Foreskin keratinocyte (primary cell): ENCODE measurements at places on chromosomes 7 and 10. TPM values are rescaled to one million over a fixed set of nuclear protein-coding genes. Genes with fewer than 3 reads are reported as not detected.

The PLXDC2 gene
- total RNA-seq: 4.2 and 5.1 TPM in 2 replicates

The MMP21 gene
- not detected in 2 replicates for total RNA-seq

The DNA2 gene
- 10.6 and 14.7 TPM in 2 replicates for total RNA-seq

The C10orf62 gene
- not detected in 2 replicates for total RNA-seq

The PLEKHS1 gene
- total RNA-seq: not detected in 2 replicates

The CPVL gene
- 1.5 and 3.2 TPM in 2 replicates for total RNA-seq

The TMEM26 gene
- total RNA-seq: not detected in 2 replicates

The ITPRID1 gene
- not detected in 2 replicates for total RNA-seq

The CCT6A gene
- 253 and 295 TPM in 2 replicates for total RNA-seq

The ADAP1 gene
- 5.8 and 7.8 TPM in 2 replicates for total RNA-seq

The IKZF1 gene
- total RNA-seq: not detected in 2 replicates

The SPDYE8 gene
- not detected in 2 replicates for total RNA-seq

The VPS37D gene
- total RNA-seq: 1.4 and 2.1 TPM in 2 replicates

The SFTPD gene
- total RNA-seq: 0.07 TPM in 1 of 2 replicates, not detected in the other

The OR6B1 gene
- not detected in 2 replicates for total RNA-seq

The STRA8 gene
- total RNA-seq: not detected in 2 replicates

The CYP3A5 gene
- 1.1 and 1.9 TPM in 2 replicates for total RNA-seq

The FAM180A gene
- 1.3 and 2.6 TPM in 2 replicates for total RNA-seq

The TAS2R3 gene
- 0.25 and 0.44 TPM in 2 replicates for total RNA-seq

The CYP3A7 gene
- total RNA-seq: not detected in 2 replicates

The NYAP1 gene
- total RNA-seq: 1.9 and 2.4 TPM in 2 replicates

The FGFR2 gene
- 30.3 and 35.8 TPM in 2 replicates for total RNA-seq

The AGMO gene
- total RNA-seq: not detected in 2 replicates

The DDC gene
- total RNA-seq: not detected in 2 replicates

The GRK5 gene
- total RNA-seq: 14.8 and 16.8 TPM in 2 replicates

The UNC5B gene
- 0.67 and 0.75 TPM in 2 replicates for total RNA-seq
